ENCODE measurements at places on chromosomes 13 and 19.
A peak's percentile ranks its signal among the peaks of the same experiment; 100 is the strongest.

- peak; percentile 33 for DNase-seq
Observed at GRCh38 chr19:18173572-18174288, at the start of gene IFI30. Gene IFI30 (plus strand): TSS chr19:18173813. CDS start chr19:18173842, 29 bp downstream.

GRCh38 chr13:102901615-102902305 is 55.9 kb downstream of the ERCC5 start:
- no peak for DNase-seq

GRCh38 chr13:94708031-94708859 is 4.1 kb downstream of the SOX21 start:
- no peak for DNase-seq

DNA sequence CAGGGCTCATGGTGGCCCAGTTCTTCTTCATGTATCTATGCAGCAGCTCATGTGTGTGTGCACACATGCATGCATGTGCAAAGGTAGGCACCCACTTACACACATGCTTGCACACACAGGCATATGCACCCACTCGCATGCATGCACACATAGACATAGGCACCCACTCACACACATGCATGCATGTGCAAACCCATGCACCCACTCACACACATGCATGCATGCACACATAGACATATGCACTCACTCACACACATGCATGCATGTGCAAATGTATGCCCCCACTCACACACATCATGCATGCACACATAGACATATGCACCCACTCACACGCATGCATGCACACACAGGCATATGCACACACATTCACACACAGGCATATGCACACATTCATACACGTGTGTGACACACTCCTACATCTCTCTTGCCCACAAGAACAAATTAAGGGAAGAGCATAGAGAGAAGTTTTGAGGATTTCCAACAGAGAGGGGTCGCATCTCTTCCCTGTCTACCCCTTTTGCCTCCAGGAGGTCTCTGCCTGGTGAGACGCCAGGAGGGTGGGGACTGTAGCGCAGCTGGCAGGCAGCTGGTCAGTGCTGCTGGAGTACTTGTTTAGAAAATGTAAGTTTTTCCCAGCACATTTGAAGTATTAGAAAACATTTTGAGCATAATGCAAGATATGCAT is 63.9 kb upstream of the ARHGEF7 start:
- no peak for DNase-seq

GRCh38 chr13:100521851-100522617 is 66.6 kb downstream of the GGACT start:
- no peak for DNase-seq

DNA sequence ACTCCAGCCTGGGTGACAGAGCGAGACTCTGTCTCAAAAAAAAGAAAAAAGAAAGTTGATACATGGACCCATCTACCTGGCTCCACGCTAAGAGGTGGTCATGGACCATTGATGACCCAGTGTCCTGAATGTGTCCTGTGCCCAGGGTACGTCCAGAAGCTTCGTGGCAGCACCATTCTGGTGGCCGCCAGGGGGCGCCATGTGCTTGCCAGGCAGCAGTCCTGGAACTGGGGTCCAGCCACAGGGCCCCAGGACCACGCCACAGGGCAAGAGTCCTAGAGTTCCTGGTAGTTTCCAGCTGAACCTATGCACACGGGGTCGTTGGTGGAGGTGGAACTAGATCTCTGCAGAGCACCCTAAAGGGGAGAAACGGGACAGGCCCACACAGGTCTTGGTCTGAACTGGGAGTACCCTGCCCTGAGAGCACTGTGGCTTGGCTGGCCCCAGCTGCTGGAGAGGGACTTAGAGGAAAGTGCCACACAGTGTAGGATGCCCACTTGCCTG is 19.9 kb upstream of the FBXO27 start:
- DNase-seq, result peak; percentile 20

DNA sequence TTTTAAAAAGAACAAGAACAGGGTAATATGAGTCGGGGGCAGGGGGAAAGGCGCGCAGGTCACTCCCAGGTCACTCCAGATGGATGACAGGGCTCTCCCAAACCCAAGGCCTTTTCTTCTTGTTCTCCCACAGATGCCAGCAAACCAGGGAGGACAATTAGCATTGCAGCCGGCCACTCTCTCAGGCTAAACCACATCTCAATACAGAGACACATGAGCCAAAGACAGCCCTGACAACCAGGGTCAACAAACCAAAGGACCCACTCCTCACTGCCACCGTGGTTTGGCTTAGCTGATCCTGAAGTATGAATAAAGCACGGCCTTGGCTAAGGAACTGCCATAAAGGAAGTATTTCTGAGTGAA is 47.3 kb downstream of the LATS2 start:
- no peak for DNase-seq

DNA sequence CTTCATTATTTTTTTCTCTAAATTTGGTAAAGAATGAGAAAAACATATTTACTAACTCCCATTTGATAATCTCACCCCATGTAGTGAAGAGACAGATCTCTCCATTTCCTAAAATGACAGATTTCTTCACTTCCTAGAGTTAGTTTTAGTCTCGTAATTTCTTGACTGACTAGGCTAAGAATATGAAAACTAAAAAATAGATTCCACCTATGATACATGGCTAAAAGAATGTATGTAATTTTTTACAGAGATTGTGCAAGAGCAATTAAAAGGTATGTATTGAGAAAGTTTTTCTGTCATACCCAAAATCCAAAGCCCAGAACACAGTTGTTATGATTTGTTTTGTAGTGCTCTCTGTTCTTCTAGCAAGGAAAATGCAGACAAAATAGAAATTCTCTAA is 9.5 kb downstream of the NALCN start:
- no peak for DNase-seq

- no peak for DNase-seq
Observed at GRCh38 chr19:14035706-14036105, 4.1 kb downstream of the IL27RA start.

DNA sequence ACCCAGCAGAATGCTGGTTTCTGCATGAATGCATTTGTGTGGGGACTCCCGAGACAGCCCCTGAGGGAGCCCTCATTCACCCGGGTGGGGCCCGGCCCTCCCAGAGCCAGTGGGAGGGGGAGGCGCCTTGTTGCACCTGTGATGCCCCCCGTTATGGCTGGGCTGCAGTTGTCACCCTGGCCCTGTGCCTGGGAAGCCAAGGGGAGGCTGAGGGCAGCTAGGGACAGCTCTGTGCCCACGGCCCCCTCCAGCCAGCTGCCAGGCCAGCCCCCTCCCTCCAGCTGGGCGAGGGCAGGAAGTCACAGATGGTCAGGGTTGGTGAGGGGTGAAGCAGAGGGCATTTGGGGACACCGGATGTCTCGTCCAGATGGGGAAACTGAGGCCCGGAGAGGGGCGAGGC is 26.1 kb downstream of the NFIC start:
- no peak for DNase-seq

- DNase-seq, result no peak
Observed at GRCh38 chr13:108816375-108816774, 187.0 kb downstream of the MYO16 start.

DNA sequence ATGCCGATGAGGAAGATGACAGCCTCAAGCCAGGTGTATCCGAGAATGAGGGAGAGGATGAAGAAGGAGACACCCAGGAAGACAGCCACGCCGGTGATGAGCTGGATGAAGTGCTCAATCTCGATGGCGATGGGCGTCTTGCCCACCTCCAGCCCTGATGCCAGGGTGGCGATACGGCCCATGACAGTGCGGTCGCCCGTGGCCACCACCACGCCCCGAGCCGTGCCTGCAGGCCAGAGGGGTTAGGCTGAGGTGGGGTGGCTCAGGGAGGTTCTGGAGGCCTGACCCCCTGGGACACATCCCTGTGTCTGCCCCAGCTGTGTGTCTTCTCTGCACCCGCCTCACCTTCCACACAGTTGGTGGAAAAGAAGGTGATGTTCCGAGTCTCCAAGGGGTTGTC is 9.1 kb downstream of the ATP1A3 start:
- no peak for DNase-seq

All from activated CD8-positive, alpha-beta memory T cell treated with anti-CD3 and anti-CD28 coated beads for 4 hours (primary cell).